ENCODE measurements at places on chromosomes 2 and 18.
A peak's percentile ranks its signal among the peaks of the same experiment; 100 is the strongest.

GRCh38 chr2:152635635-152636298, 81.5 kb downstream of the PRPF40A start:
- no peak overlapping the region for H3K27ac ChIP-seq
- H3K4me1 ChIP-seq, result peaks cover 10% of the 10 kb centered on the region
- no peak overlapping the region for H3K4me3 ChIP-seq
- peak; percentile 72 for DNase-seq
- no peaks in the 10 kb centered on the region for H3K27me3 ChIP-seq

- H3K4me1 ChIP-seq, result peaks cover 5% of the 10 kb centered on the region
- no peak for DNase-seq
Observed at GRCh38 chr2:40740419-40740818, 288.5 kb upstream of the SLC8A1 start.

DNA sequence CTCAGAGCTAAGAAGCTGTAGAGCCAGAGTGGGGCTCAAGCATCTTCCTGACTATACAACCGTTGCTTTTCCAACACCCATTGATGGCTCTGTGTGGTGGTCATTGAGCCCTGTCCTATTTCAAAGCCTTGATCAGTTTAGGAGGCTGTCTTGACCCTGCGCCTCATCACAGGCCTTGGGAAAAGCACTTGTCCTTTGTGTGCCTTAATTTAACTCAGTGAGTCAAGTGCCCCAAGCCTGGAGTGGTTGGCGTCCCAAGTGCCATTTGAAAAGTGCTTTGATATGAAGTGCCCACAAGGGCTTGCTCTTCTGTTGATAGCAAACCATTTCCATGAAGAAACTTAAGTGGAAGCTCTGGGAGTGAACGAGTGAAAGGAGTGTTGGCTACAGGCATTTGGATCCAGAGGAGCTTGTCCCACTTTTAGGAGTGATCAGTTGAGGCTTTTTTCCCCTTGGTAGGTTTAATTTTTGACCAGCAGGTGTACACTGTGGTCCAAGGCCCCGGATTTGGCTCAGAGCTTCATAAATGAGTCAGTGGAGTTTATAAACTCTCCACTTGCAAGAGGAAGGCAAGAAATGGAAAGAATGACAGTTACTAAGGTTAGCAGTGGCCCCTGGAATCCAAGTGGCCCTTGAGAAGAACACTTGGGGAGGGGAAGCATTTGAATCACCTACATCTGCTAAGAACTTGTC, 50.3 kb downstream of the ACTR2 start:
- H3K27ac ChIP-seq, result no peak overlapping the region
- no peak for DNase-seq
- H3K4me3 ChIP-seq, result no peak overlapping the region

GRCh38 chr2:203412546-203413331, 84.5 kb downstream of the ABI2 start:
- no peak overlapping the region for H3K4me3 ChIP-seq
- H3K27me3 ChIP-seq, result no peaks in the 10 kb centered on the region
- H3K36me3 ChIP-seq, result peaks cover 28% of the 10 kb centered on the region
- H3K4me1 ChIP-seq, result peaks cover 5% of the 10 kb centered on the region
- H3K27ac ChIP-seq, result no peak overlapping the region
- no peak for DNase-seq

- H3K27me3 ChIP-seq, result no peaks in the 10 kb centered on the region
- no peaks in the 10 kb centered on the region for H3K36me3 ChIP-seq
- DNase-seq, result no peak
- no peak overlapping the region for H3K27ac ChIP-seq
Observed at GRCh38 chr2:99621106-99621505, 131.3 kb upstream of the REV1 start.

DNA sequence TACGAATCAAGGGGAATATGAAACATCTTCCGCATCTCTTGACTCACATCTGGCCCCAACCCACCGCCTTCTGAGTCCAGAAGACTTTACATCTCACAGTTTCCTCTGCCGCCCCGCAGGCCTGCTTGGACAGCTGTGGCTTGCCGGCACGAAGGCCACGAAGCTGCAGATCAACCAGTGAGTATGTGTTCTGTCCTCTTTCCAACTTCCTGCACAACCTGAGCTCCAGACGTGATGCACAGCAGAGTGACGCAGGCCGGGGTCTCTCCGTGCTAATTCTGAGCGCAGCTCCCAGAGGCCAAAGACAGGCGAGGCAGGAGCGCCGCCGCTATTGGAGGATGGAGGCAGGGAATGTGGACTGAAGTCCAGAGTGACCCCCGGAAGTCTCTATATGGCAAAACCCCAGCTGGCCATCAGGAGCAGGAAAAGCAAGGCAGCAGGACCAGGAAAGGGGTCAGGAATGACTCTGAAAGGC, 93.5 kb downstream of the ZCCHC2 start:
- no peak overlapping the region for H3K4me3 ChIP-seq
- H3K27ac ChIP-seq, result no peak overlapping the region
- H3K4me1 ChIP-seq, result peaks cover 1% of the 10 kb centered on the region
- no peaks in the 10 kb centered on the region for H3K36me3 ChIP-seq
- peaks cover 25% of the 10 kb centered on the region for H3K27me3 ChIP-seq

DNA sequence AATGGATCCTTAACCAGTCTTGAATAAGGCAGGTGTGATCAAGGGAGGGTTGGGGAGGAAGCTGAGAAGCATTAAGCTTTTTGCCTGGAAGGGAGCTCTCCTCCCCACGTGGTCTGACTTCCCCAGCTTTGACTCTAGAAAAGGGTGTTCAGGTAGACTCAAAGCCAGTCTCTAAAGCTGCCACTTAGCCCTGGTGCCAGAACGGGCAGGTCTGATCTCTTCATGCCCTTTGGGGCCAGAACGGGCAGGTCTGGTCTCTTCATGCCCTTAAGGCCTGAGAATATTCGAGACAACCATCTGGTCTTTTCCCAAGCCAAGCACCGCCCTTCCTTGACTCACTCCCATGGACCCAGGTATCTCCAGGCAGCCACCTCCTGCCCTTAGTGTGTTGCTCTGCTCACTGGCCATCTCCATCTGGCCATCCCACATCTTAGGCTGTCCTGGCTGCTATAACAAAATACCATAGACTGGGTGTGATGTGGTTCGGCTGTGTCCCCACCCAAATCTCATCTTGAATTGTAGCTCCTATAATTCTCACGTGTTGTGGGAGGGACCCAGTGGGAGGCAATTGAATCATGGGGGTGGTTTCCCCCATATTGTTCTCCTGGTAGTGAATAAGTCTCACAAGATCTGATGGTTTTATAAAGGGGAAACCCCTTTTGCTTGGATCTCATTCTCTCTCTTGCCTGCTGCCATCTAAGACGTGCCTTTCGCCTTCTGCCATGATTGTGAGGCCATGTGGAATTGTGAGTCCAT, 59.4 kb downstream of the SNORC start:
- H3K4me3 ChIP-seq, result peak overlapping the region; percentile 67
- H3K27ac ChIP-seq, result peak overlapping the region; percentile 69
- H3K4me1 ChIP-seq, result peaks cover 9% of the 10 kb centered on the region
- no peaks in the 10 kb centered on the region for H3K36me3 ChIP-seq
- H3K27me3 ChIP-seq, result peaks cover 70% of the 10 kb centered on the region

- H3K36me3 ChIP-seq, result no peaks in the 10 kb centered on the region
- no peak overlapping the region for H3K27ac ChIP-seq
- H3K4me3 ChIP-seq, result no peak overlapping the region
- H3K4me1 ChIP-seq, result peaks cover 2% of the 10 kb centered on the region
- DNase-seq, result no peak
- H3K27me3 ChIP-seq, result no peaks in the 10 kb centered on the region
Observed at GRCh38 chr2:225171350-225171749, 129.1 kb upstream of the DOCK10 start.

DNA sequence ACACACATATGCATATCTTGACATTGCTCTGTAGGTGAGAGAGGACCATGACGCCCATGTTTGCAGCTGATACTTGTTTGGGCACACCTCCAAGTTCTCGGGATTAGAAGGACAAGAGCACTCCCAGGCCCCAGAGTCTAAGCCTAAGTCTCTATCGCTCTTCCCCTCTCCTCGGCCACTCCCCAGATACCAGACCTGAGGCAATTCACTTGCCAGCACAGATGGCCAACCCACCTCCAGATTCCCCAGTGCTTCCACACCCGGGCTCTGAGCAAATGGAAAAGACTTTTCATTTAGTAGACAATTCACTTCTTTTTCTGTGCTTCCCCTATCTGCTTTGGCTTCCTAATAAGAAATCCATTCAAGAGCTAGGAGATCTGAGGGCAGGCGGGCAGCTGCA, 32.9 kb downstream of the EHD3 start:
- no peak overlapping the region for H3K4me3 ChIP-seq
- DNase-seq, result no peak
- no peak overlapping the region for H3K27ac ChIP-seq
- H3K27me3 ChIP-seq, result no peaks in the 10 kb centered on the region
- peaks cover 1% of the 10 kb centered on the region for H3K36me3 ChIP-seq

GRCh38 chr2:55000341-55000740, 49.9 kb downstream of the RTN4 start:
- no peak for DNase-seq
- no peak overlapping the region for H3K4me3 ChIP-seq
- peaks cover 44% of the 10 kb centered on the region for H3K4me1 ChIP-seq
- no peaks in the 10 kb centered on the region for H3K27me3 ChIP-seq
- no peak overlapping the region for H3K27ac ChIP-seq

DNA sequence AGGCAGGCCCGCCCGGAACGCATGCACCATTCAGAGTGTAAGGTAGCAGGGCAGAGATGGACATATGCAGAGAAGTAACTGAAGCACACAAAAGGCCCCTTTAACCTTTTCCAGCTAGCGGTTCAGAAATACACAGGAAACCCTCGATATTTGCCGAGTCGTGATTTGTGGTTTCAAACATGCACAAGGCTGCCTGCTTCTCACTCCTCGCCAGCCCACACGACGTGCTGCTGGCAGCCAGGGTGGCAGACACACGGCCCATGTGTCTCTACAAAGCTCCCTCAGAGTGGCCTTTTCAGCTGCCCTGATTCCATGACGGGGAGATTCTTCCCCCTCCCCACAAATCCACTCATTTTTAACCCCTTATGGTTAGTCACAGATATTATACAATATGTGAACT, 23.6 kb downstream of the ZBTB7C start:
- DNase-seq, result no peak
- no peak overlapping the region for H3K4me3 ChIP-seq
- no peaks in the 10 kb centered on the region for H3K4me1 ChIP-seq
- peaks cover 28% of the 10 kb centered on the region for H3K27me3 ChIP-seq
- H3K36me3 ChIP-seq, result no peaks in the 10 kb centered on the region

GRCh38 chr2:190759749-190760213, 110.9 kb downstream of the NAB1 start:
- H3K4me3 ChIP-seq, result no peak overlapping the region
- DNase-seq, result no peak
- H3K27me3 ChIP-seq, result no peaks in the 10 kb centered on the region
- no peak overlapping the region for H3K27ac ChIP-seq
- H3K36me3 ChIP-seq, result no peaks in the 10 kb centered on the region

DNA sequence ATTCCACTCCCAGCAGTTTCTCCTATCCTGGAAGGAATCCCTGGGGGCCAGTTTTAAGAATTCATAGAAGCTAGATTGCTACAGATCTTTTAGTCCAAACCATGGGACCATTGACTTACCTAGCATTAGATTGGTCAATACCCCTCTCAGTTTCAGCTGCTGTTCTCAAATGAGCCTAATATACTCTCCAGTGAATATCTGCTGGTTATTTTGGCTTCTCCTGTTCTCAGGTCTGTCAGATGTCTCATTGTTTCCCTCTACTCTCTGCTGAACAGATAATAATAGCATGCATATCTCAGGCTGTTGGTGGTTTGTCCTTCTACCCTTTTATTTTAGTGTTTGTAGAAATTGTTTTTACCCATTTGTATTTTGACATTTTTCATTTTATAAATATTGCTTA, 99.5 kb downstream of the FHOD3 start:
- no peak overlapping the region for H3K27ac ChIP-seq
- no peak overlapping the region for H3K4me3 ChIP-seq
- peaks cover 2% of the 10 kb centered on the region for H3K27me3 ChIP-seq
- H3K36me3 ChIP-seq, result no peaks in the 10 kb centered on the region

GRCh38 chr18:49931179-49931578, 117.8 kb upstream of the ACAA2 start:
- no peaks in the 10 kb centered on the region for H3K4me1 ChIP-seq
- H3K27ac ChIP-seq, result no peak overlapping the region
- no peak overlapping the region for H3K4me3 ChIP-seq
- H3K27me3 ChIP-seq, result no peaks in the 10 kb centered on the region
- no peak for DNase-seq
- peaks cover 35% of the 10 kb centered on the region for H3K36me3 ChIP-seq

DNA sequence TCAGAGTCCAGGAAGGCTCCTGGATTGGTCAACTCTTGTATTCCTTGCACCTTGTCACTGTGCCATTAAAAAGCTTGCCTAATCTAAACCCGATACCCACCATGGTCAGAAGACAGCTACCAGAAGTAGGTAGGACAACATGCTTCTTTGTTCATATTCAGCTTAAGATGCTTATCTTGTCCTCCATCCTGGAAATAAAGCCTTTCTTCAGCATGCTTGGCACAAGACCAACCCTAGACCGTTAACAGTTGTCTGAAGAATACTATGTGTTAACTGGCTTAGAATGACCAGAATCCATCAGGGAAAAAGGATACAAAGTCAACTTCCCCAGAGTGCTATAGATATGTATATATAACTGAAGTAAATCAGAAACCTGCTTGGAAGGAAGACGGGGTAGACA, 193.9 kb downstream of the ZRANB3 start:
- H3K4me1 ChIP-seq, result no peaks in the 10 kb centered on the region
- no peak overlapping the region for H3K4me3 ChIP-seq
- no peak for DNase-seq

DNA sequence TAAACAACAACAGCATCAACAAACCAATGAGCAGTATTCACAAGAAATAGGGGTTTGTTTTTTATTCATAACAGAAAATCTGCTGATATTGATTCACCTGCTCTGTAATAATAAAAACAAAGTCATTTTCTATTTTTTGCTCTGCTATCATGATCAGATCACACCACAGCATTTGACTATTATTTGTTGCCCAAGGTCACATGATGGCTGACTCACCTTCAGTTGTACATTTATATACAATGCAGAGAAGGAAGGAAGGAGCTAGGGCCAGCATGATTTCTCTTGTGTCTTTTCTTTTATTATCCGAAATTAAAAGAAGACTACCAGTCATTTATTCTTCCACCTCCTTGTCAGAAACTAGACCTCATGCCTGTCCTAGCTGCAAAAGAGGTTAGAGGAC, 1427.7 kb upstream of the CELF4 start:
- no peak overlapping the region for H3K4me3 ChIP-seq
- H3K27me3 ChIP-seq, result no peaks in the 10 kb centered on the region
- no peaks in the 10 kb centered on the region for H3K4me1 ChIP-seq
- H3K36me3 ChIP-seq, result no peaks in the 10 kb centered on the region
- no peak overlapping the region for H3K27ac ChIP-seq

- DNase-seq, result no peak
- H3K4me1 ChIP-seq, result peaks cover 6% of the 10 kb centered on the region
- no peaks in the 10 kb centered on the region for H3K27me3 ChIP-seq
- no peak overlapping the region for H3K27ac ChIP-seq
Observed at GRCh38 chr18:9386879-9387278, 52.3 kb downstream of the TWSG1 start.

- H3K27ac ChIP-seq, result no peak overlapping the region
- H3K36me3 ChIP-seq, result no peaks in the 10 kb centered on the region
- DNase-seq, result no peak
- no peak overlapping the region for H3K4me3 ChIP-seq
Observed at GRCh38 chr18:44411262-44411905, 269.3 kb upstream of the SETBP1 start.

- no peak overlapping the region for H3K27ac ChIP-seq
- H3K36me3 ChIP-seq, result no peaks in the 10 kb centered on the region
- H3K27me3 ChIP-seq, result no peaks in the 10 kb centered on the region
- DNase-seq, result no peak
Observed at GRCh38 chr2:75592030-75592429, 31.3 kb upstream of the EVA1A start.

GRCh38 chr2:61924895-61925663, 19.6 kb downstream of the COMMD1 start:
- H3K27ac ChIP-seq, result no peak overlapping the region
- H3K4me3 ChIP-seq, result no peak overlapping the region
- H3K27me3 ChIP-seq, result no peaks in the 10 kb centered on the region
- H3K4me1 ChIP-seq, result peaks cover 9% of the 10 kb centered on the region
- peaks cover 15% of the 10 kb centered on the region for H3K36me3 ChIP-seq
